ENCODE measurements at places on chromosomes 3 and 15. TPM values are rescaled to one million over a fixed set of nuclear protein-coding genes. Genes with fewer than 3 reads are reported as not detected.

DNA sequence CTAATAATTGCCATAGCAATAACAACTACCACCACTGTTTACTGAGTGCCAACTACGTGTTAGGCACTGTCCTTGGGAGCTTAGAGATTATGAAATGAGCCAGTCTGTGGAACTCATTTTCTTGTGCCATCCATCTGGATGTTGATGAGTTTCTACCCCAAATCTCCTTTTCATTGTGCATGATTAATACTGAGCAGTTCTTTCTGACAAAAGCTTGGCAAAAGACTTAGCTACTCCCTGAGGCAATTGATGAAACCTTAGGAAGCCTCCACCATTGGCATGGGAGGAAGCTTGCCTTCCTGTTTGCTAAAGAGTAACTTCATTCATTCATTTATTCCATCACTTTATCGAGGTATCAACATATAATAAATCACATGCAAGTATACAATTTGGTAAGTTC is 39.8 kb downstream of the PRICKLE2 start:
- peak; percentile 78 for DNase-seq

DNA sequence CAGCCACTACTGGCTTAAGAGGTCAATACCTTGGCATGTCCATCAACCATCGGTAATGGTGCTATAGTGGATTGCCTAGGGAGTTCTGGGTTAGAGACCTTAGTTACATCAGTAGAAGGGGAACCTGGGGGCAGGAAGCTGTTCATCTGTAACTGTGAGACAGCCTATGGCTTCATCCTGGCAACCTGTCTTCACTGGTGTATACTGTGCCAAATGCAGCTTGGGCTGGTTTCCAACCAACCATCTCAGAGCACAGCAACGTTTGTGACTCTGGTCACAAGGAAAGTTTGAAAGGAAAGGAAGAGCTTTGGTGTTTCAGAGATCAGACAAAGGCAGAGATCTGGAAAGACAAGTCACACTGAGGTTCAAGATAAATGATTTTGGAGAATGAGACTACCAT is 93.8 kb downstream of the TJP1 start:
- DNase-seq: no peak

DNA sequence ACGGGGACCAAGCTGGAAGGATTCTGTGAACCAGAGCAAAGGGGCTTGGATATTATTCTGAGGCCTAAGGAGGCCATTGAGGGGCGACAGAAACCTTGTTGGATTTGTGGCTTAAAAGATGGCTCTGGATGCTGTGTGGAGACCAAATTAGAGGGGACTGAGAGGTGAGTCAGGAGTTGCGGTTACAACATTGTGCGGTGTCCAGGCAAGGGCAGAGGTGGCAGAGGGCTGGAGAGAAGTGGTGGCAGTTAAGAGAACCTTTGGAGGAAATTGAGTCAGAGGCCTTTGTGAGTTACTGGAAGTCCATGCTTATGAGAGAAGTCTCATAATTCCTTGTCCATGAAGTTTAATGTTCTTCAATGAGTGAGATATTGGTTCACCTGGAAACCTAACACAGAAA is 143.2 kb downstream of the FAM43A start:
- DNase-seq: no peak

- no peak for DNase-seq
Observed at GRCh38 chr15:100115066-100115710, 226.6 kb downstream of the ADAMTS17 start.

GRCh38 chr3:190811775-190812480 is 50.6 kb downstream of the GMNC start:
- peak; percentile 40 for DNase-seq

GRCh38 chr15:38252481-38253350 is at the start of gene SPRED1:
Gene SPRED1, plus strand, starts transcription at chr15:38252836. Its CDS starts 350 bp downstream, at chr15:38253186.
- DNase-seq: peak; percentile 57

GRCh38 chr15:77531191-77532000 is 101.3 kb downstream of the LINGO1 start:
- no peak for DNase-seq

- no peak for DNase-seq
Observed at GRCh38 chr3:197460002-197460401, 95.8 kb downstream of the BDH1 start.

DNA sequence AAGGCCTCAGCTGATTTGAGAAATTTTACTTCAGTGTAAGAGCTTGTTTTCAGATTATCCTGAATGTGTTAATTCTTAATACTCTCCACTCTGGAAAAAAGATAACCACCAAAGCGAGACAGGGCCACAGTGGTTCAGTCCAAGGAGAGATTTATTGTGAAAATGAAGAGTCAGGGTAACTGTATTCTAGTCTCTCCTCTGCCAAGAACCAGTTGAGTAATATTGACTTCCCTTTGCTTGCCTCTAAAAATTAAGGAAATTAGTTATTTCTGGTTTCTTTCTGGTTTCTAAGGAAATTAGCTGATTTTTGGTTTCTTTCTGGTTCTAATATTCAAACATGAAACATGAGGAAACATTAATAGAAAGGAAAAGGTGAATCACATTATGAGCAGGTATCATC is 34.9 kb downstream of the PPP1R2 start:
- no peak for DNase-seq

GRCh38 chr3:41243183-41243582 is 43.9 kb downstream of the CTNNB1 start:
- DNase-seq: no peak

DNA sequence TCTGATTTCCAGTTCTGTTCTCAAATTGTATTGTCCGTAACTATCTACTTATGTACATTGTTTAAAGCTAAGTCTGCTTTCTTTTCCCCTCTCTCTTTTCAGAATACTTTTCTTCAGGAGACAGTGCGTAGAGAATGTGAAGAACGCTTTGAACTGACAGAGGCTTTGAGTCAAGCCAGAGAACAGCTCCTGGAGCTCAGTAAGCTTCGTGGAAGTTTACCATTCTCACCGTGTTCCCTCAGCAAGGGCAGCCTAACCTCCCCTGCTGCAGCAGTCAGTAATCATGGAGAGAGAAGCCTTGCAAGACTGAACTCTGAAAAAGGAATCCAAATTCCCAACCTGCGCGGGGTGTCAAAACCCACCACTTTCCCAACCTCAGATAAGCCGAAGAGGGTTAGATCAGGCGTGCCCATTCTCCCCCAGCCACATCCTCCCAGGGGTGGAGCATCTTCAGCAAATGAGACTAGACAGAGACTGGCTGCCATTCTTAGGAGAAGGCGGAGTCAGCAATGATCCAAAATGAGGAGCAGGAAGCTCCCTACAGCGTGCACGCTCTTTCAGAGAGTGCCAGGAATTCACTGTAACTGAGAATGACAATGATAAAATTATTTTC is 114.6 kb downstream of the CCNL1 start:
- no peak for DNase-seq

DNA sequence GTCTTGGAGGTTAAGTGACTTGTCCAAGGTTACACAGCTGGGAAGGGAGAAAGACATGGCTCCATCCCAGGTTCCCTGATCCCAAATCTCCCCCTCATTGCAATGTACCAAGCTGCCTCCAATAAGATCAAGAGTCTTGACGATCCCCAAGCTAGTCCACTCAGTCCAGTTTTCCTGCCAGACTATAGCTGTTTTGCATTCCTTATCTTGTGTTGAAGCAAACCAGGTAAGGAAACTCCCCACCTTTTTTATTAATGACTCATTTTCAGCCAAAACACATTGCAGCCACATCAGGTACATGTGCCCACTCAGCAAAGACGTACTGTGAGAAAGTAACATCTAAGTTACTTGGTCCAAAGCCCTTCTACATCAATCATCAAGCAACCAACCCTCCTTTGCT is 41.9 kb downstream of the LIPC start:
- peak; percentile 93 for DNase-seq

GRCh38 chr3:56788521-56788920 is 13.2 kb downstream of the ARHGEF3 start:
- DNase-seq: no peak

- no peak for DNase-seq
Observed at GRCh38 chr3:166634091-166634746, 745.9 kb downstream of the ZBBX start.

GRCh38 chr3:68957895-68958294 is 25.5 kb upstream of the TAFA4 start:
- no peak for DNase-seq

DNA sequence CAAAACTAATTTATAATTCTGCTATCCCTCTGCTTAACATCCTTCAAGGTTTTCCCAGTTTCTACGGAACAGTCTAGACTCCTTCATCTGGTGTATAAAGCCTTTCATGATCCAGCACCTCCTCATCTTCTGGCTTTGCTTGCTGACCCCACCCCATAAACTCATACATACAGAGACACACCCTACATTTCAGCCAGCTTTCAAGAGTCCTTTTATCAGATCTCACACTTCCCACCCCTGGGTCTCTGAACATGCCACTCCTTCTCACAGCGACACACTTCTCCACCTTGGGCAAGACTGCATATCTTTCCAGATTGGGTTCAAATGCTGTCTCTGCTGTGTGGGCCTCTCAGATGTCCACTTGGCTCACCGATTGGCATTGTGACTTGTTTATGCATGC is 166.8 kb upstream of the LPP start:
- no peak for DNase-seq

DNA sequence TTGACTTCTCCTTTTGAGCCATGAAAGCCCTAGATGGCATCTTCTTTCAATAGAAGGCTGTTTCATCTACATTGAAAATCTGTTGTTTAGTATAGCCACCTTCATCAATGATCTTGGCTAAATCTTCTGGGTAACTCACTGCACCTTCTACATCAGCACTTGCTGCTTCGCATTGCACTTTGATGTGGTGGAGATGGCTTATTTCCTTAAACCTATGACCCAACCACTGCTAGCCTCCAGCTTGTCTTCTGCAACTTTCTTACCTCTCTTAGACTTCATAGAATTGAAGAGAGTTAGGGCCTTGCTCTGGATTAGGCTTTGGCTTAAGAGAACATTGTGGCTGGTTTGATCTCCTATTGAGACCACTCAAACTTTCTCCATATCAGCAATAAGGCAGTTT is 189.8 kb downstream of the PLCL2 start:
- no peak for DNase-seq

- DNase-seq: no peak
Observed at GRCh38 chr3:34399401-34399800, 601.0 kb downstream of the PDCD6IP start.

DNA sequence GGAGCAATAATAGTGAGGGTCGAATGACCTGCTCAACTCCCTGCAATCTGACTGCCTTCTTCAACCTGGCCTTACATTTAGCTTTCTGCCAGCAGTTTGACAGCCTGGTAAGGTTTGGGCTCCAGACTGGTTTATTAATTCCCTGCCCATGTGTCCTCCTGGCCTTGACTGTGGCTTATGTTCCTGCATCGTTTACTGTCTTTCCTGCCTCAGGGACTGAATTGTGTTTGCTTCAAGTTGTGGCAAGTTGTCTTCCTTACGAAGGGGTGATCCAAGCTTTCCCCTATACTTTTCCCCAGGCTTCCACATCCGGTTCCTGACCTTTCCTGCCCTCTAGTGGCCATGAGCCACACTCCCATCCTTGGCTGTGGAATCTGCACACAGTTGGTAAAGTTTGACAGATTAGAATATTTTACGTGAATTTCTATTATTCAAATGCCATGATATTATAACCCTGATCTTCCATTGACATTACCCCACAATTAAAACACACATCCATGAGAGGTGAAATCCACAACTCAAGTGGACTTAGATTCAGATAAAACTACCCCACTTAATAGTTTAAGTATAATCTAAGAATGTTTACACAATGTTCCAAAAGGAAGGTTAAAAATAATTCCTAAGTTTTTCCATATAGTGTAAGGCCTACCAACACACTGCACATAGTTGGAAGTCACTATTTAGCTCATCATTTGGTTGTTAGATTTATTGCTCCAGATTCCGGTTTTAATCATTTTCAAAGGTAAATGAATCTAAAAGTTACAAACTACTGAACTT is 95.7 kb downstream of the NEDD4 start:
- DNase-seq: peak; percentile 79

DNA sequence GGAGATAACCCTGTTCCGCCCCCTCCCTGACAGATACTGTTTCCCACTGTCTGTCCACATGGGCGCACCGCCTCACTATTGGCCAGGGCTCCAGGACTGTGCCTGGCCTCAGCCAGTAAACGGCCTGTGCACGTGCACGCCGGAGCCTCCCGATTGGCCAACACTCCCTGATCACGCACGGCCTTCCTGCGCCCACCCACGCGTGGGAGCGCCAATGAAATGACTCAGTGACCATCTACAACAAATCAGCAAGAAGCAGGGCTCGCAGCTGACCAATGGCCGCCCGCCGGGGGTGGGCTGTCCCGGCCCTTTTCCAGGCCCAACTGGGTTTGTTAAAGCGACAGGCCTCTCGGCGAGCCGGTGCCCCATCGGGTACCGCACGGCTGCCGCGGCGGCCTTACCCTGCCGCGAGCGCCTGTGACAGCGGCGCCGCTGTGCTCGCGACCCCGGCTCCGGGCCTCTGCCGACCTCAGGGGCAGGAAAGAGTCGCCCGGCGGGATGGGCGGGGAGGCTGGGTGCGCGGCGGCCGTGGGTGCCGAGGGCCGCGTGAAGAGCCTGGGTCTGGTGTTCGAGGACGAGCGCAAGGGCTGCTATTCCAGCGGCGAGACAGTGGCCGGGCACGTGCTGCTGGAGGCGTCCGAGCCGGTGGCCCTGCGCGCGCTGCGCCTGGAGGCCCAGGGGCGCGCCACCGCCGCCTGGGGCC is at the start of gene ARRDC4:
ARRDC4 (plus strand) TSS at position 340 of the 703 bp plus-strand sequence; CDS start at position 499, 159 bp downstream.
- DNase-seq: peak; percentile 100

GRCh38 chr3:67516496-67516895 is 137.9 kb downstream of the SUCLG2 start:
- DNase-seq: no peak

DNA sequence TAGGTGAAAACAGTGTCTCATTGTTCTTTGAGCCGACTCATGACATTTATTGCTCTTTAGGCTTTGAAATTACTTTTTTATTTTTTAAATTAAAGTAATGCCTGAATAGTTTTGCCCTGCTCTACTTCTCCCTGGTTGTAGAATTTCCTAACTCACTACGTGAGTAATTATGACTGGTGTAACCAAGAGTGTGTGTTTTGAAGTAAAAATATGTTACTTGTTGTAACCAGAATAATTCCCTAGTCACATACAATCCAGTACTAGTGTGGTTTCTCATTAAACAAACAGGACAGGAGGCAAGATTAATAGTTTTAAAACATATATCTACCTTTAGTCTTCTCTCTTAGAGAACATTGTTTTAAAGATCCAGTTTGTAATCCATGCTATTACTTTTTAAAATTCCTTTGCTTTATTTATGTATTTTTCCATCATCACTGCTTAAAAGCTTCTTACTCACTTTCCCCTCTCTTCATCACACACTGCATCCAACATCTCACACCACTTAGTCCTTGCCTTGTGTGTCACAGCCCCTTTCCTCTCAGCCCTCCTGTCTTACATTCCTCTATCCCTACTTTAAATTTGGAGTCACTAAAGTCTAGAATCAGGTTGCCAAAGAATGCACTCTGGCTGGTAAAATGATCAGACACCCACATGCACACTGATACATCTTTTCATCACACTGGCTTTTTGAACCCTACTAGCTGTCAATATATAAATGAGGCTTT is 219.7 kb downstream of the WNT5A start:
- peak; percentile 14 for DNase-seq

Gene CHST13
- not detected for total RNA-seq

Gene C3orf20
- 0.17 TPM for total RNA-seq

Gene IL16
- 2.3 TPM for total RNA-seq

Gene OIP5
- total RNA-seq: 2.7 TPM

Gene GATM
- 1.4 TPM for total RNA-seq

Gene NLGN1
- under 0.01 TPM for total RNA-seq

Gene LCTL
- total RNA-seq: not detected

Gene C3orf70
- total RNA-seq: under 0.01 TPM

Gene SUSD5
- total RNA-seq: 0.33 TPM

All from mammary epithelial cell (primary cell).